ENCODE measurements at places on chromosomes 16 and 17.

DNA sequence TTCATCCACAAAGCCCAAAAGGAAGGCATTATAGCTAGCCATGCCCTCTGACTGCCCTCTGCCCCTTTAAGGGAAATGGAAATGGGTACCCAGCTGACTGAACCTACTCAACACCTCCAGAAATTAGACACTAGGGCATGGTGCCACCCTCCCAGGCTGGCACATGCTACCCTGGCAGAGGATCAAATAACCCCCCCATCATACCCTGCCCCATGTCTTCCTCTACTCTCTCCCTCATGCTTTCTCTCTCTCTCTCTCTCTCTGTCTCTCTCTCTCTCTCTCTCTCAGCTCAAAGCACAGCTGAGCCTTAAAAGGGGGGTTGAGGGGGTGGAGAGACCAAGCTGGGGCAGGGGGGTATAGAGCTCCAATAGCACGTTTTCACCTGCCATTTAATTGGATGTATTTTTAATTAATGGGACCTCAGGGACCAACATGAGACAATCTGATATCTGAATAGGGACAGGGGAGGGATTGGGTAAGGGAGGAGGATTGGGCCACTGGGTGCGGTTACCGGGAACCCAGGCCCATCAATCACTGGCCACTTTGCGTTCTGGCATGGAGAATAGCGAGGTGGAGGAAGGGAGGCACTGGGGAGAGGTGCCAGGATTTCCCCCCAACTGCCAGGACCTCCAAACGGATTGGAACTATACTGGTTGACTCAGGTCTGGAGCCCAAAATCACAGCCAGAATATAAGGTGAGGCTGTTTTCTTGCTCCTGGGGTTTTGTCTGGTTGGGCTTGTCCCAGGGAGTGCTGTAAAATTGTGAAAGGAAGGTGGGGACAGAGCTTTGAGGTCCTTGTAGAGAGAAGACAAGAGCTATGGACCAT lies 57.8 kb downstream of the NEUROD2 start:
- DNase-seq = no peak

GRCh38 chr17:2937331-2938003 lies 125.9 kb downstream of the OR1D5 start:
- DNase-seq = no peak

DNA sequence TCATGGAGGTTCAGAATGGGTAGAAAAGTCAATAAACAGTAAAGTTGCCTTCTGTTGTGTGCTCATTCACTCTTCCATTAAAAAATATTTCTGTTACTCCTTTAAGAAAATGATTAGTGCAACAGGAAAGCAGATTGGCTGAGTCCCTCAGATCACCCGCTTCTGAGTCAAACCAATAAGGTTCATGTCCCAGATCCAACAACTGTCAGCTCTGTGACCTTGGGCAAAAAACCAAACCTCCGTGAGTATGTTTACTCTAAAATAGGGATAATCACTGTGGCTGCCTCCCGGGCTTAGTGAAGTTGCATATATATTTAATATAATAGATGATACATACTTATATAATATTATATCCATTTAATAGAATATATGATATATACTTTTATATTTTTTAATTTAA lies 698.5 kb upstream of the RBFOX1 start:
- no peak for DNase-seq

DNA sequence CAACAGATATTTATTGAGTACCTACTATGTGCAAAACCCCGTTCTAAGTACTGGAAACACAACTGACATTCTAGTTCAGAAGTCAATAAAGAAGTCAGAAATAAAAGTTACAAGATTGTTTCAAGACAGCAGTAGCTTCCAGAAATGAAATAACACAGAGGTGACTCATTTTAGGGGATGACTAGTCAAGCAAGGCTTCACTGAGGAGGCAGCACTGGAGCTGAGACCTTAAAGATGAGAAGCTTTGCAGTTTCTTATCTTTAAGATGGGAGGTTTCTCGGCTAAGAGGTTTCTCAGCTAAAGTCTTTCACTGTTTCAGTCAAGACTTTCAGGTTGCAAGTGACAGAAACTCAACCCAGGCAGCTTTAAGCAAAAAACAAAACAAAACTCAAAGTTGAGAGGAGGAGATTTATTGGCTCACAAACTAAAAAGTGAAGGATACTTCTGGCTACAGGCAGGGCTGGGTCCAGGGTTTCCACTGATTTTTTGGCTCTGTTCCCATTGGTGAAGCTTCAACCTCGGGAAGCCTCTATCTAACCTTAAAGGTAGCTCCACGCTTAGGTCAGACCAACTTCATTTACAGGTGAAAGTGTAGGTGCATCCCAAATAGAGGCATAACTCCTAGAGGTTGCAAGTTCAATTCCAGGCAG lies 7.4 kb upstream of the MMP2 start:
- DNase-seq = no peak

DNA sequence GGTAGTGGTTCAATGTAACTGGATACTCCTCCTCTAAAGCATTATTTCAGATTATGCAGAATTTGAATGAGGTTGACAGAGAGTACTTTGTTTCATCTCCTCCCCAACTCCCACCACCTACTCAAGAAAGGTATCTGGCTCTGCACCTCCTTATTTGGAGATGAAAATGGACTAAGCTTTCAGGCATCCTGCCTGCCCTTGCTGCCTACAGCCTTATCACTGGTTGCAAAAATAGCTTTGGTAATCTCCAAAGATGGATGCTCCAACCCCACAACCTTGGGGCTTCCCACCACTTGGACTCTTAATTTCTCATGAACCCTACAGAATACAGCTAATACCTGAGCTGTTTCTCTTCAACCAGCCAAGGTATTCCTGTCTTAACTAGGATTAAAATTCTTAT lies 45.3 kb upstream of the CORO6 start:
- no peak for DNase-seq

GRCh38 chr17:35390663-35391062 lies 17.2 kb upstream of the SLFN11 start:
- no peak for DNase-seq

DNA sequence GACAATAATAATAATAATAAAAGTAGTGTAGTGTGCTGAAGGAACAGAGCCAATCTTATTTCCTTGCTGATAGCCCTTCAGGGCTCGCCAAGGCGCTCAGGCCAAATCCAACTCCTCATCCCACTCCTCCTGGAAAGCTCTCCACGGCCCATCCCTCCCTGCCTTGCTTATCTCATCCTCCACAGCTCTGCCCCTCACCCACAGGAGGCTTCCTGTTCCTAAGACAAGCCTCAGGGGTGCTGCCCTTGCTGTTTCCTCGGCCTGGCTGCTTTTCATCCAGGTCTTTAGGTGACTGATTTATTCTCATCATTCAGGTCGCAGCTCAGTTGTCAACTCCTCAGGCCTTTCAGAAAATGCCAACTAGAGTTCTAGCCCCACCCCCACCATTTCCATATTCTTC lies 11.2 kb downstream of the GTF3C1 start:
- no peak for DNase-seq

DNA sequence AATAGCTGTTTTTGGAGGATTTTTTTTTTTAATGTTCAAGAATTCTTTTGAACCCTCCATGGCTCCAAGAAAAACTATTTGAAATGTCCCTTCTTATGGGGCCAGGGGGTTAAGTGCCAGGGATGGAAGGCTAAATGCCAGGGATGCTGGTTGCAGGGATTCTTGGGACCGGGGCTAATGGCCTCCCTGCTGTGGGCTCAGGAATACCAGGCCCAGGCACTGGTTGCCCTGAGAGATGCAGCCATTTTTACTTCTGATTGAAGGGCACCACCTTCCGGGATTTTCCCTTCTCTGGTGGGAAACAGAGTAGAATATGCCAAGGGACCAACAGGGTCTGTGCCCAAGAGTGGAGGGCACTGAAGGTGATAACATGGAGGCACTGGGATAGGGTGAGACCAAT lies 10.9 kb upstream of the KAT7 start:
- peak; percentile 11 for DNase-seq

GRCh38 chr17:70327723-70328122 lies 158.4 kb downstream of the KCNJ2 start:
- no peak for DNase-seq

GRCh38 chr16:88328313-88328980 lies 54.3 kb upstream of the ZNF469 start:
- DNase-seq = no peak

GRCh38 chr16:72751076-72751475 lies 296.9 kb downstream of the ZFHX3 start:
- no peak for DNase-seq

DNA sequence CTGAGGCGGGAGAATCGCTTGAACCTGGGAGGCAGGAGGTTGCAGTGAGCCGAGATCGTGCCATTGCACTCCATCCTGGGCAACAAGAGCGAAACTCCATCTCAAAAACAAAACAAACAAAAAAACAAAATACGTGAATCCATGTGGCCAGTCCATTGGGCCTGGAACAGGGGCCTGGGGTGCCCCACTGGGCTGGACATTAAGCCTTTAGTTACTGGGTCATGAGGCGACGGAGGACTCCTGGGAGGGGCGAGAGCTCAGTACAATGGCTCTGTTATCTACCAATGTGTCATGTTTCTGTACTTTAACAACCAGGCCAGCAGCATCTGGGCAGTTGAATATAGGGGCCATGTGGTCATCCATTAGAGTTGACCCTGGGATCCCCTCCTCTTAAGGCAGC lies 18.9 kb upstream of the CLEC18A start:
- DNase-seq = no peak

DNA sequence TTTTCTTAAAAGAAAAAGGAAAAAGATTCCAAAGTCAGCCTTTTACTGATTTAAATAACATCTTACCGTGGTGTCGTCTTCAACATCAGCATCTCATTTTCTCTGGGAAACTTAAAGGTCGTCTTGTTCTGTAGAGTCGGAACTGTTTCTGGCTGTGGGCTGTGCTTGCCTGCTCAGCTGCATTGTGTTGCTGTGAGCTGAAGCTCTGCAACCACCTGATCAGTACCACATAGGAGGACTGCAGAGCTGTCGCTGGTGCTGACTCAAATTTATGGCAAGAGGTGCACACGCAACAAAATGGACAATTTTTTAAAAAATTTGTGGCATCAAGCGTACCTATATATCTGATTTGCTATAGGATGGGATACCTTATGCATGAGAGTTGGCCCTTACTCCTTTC lies at the start of gene OMG:
Gene OMG, minus strand, starts transcription at position 150 of the 400 bp plus-strand sequence. CDS start 908 bp downstream, outside the sequence.
- DNase-seq = no peak

All from hematopoietic multipotent progenitor cell treated with erythropoietin and hydrocortisone succinate and interleukin-3 and kit ligand, for 17 days (in vitro differentiated cells).